DMS 273 treated with DMSO at 0.1 percent for 48 hours (cell line): ENCODE measurements at places on chromosomes 12 and 14.

DNA sequence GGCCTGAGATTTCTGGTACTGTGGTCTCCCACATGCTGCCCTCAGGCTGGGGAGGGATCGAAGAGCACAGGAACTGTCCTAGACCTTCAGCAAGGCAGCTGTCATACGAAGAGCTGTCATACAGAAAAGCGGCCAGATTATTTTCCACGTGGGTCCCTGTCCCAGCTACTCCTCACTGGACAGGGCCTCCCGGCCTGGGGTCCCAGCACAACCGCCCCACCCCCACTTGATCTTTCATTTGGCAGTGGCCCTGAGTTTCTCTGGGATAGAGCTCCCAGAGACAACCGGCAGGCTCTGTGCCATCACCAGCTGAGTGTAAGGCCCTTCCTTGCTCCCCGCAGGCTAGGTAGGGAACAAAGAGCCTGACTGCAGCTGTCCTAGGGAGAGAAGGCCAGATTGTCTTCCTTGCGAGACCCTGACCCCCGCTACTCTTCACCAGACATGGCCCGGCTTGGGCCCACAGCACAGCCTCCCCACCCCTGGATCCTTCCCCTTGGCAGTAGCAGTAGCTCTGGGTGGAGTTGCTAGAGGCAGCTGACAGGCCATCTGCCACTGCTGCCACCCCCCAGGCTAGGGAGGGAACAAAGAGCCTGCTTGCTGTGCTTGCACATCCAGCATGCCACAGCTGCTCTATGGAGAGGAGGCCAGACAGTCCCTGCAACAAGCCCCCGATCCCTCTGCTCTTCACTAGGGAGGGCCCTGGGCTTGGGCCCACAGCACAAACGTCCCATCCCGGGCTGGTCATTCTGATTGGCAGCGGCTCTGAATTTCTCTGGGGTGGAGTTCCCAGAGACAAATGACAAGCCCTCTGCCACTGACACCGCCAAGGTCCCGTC is 3.1 kb upstream of the OR4N2 start:
- peak; percentile 70 for DNase-seq

GRCh38 chr12:65279369-65280112 is 1.1 kb downstream of the MSRB3 start:
- no peak for DNase-seq

DNA sequence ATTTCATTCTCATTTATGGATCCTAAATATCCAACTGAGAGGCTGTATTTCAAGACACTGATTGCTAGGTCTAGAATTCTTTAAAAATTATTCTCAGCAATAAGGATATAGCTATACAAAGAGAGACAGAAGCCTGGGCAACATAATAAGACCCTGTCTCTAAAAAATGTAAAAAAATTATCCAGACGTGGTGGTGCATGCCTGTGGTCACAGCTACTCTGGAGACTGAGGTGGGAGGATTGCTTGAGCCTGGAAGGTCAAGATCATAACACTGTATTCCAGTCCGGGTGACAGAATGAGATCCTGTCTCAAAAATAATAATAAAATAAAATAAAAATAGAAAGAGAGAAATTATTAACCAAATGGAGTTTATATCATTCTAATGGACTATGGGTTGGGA is 20.6 kb upstream of the ARID2 start:
- DNase-seq: no peak

GRCh38 chr14:95147597-95147996 is 9.7 kb downstream of the DICER1 start:
- DNase-seq: no peak

DNA sequence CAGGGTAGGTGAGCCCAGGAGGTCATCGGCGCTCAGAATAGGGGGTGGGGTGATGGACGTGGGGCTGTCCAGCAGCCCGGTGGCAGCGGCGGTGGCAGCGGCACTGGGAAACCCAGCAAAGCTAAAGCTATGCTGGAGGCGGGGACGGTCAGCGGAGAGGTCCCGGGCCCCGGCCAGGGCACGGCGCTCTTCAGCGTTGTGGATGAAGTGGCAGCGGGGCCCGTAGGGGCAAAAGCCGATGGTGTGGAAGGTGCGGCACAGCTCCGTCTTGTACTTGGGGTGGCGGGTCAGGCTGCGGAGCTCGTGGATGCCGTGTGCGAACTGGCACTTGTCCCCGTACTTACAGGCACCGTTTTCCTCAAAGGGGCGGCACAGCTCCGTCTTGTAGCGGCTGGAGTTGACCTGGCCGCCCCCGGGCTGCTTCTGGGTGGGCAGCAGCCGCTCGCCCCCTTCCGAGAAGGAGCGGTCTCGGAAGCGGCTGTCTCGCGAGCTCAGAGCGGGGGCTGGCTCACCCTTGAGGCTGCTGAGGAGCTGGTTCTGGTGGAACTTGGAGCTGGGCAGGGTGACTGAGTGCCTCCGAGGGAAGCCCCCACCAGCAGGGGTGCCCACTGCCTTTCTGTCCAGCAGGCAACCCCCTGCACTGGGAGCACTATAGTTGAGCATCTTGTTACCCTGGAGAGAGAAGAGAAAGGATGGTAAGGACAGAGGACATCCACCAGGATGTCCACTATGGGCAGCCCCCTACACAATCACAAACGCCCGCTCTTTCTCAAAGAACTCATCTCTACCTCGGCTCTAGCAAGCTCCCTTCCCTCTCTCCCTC is 2.8 kb downstream of the ZFP36L1 start:
- no peak for DNase-seq

DNA sequence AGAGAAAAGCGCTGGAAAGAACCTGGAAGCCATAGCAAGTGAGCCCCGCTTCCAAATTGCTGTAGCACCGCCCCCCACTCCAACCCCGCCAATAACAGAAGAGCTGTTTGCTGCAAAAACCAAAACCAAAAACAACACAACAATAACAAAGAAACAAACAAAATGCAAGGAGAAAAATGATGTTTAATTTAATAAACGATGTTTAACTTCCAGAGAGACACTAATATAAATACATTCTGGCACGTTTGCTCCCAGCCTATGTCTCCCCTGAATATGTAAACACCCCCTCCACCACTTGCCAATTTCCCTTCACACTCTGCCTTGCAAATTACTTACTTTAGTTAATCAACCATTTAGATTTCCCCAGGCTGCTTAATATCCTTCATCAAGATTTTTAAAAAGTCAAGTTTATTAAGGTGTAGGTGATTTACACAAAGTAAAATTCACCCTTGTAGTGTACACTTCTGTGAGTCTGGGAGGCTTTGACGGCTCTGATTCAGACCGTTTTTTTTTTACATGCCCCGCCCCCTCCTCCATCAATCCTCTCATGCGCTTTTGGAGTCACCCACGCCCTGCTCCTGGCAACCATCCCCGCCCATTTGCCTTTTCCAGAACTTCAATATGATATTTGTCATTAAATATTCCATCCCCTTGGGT is 482 bp upstream of the IFI27L2 start:
- DNase-seq: peak; percentile 63

DNA sequence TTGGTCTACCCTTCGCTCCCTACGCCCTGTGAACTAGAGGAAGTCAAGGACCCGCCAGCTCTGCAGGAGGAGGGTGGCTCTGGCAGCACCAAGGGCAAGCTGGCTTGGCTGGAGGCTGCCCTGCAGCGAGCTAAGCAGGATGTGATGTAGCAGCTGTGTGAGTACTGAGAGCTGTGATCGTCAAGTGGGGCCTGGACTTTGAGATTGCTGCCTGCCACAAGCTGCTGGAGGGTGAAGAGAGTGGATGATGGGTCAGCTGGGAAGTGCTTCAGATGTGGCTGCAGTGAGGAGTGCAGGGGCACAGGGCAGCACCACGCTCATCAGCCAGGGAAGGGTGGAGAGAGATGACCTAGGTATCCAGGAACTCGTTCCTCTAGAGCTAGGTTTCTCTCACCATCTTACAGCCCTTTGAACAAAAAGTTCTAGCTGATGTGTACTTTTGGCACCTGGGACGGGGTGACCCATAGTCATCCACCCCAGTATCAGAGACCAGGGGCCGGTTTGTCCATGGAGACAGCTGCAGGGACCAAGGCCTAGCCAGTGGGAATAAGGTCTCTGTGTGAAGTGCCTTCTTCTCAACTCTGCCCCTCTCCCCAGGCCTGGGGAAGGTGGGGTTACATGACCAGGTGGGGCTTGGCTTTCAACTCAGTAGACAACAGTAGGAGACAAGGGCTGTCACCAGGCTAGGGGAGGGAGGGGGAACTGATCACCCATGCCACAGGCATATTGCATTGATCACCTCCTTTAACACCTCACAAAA is 3.2 kb downstream of the KRT86 start:
- no peak for DNase-seq

GRCh38 chr12:33248364-33248763 is 191.3 kb downstream of the SYT10 start:
- DNase-seq: no peak

GRCh38 chr12:64299628-64300027 is 77.5 kb upstream of the KICS2 start:
- no peak for DNase-seq

DNA sequence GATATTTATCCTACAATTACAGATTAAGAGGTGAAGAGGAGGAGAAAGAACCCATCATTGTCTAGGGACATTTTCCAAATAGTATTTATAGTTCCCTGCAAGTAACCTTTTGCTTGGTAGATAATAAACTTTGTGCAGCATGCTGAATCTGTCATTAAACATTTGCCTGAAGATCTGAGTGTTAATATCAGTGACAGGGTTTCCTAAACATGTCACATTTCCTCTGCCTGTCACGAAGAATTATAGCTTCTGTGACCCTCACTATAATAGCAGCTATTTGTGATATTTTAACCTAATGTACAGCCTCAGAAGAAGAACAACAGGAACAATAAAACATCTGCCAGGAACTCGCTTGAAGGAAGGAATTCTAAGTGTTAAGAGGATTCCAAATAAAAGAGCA is 350.3 kb downstream of the GXYLT1 start:
- DNase-seq: no peak

DNA sequence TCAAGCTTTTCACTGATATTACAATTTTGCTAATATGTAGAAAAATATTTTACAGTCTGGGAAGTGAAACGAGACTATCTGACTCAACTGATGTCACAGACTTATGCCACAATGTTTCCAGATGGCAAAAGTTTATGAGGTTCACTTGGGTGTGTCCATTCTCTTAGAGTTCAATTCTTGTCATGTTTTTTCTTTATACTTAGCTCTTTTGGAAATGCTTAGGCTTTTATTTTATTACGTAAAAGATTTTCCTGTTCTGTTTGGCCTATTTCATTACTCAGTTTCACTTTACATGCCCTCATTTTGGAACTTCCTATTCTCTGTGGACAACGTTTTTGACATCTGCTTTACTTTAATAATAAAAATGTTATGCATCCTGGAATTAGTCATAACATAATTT is 2.1 kb upstream of the PDZRN4 start:
- DNase-seq: no peak

- no peak for DNase-seq
These were observed 11.8 kb upstream of the EDDM3A start for GRCh38 chr14:20733684-20734429.

- DNase-seq: no peak
These were observed 91.5 kb upstream of the ZFP36L1 start for GRCh38 chr14:68884031-68885030.

DNA sequence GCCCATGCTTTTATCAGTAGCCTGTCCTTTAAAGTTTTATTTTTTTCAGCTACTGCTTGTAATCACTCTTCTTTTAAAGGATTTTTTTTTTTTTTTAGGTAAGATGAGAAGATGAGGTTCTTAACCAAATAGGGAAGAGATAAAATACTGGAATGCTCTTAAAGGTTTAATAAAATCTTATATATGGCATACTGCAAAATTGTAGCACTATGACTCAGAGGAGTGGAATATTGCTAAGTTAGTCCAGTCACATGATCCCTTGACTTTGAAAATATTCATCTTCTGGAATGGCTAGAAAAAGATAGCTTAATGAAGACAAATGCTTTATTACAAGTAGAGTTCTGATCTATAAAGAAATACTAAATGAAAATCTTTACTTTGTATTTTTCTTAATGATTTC is 116.6 kb downstream of the NAV3 start:
- no peak for DNase-seq

- no peak for DNase-seq
These were observed 17.4 kb upstream of the LYZ start for GRCh38 chr12:69330475-69331473.

GRCh38 chr12:3197131-3197818 is 120.1 kb downstream of the TSPAN9 start:
- DNase-seq: no peak

GRCh38 chr12:6507102-6507998 is 13.4 kb downstream of the NCAPD2 start:
- no peak for DNase-seq

GRCh38 chr12:89789862-89790261 is 81.2 kb upstream of the ATP2B1 start:
- DNase-seq: no peak

- no peak for DNase-seq
These were observed 314.3 kb downstream of the TRHDE start for GRCh38 chr12:72586456-72586855.

GRCh38 chr12:127282786-127283565 is 984.0 kb upstream of the TMEM132C start:
- no peak for DNase-seq

DNA sequence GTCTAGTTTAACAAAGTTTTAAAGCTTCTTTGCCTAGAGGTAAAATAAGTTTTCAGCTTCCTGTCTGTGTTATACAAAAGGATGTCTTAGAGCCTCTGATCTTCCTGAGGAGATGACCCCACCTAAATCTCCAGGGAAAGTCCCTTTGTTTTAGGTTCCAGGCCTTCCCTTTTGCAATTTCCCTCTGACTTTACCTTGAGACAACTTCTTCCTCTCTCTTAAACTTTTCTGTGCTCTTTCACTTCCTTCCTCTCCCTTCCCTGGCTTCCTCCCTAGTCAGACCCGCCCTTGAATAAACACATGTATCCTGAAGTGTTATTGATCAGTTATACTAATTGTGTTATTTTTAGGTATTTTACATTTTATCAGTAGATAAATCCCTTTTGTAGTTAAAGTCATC is 134.8 kb downstream of the DYRK2 start:
- no peak for DNase-seq

DNA sequence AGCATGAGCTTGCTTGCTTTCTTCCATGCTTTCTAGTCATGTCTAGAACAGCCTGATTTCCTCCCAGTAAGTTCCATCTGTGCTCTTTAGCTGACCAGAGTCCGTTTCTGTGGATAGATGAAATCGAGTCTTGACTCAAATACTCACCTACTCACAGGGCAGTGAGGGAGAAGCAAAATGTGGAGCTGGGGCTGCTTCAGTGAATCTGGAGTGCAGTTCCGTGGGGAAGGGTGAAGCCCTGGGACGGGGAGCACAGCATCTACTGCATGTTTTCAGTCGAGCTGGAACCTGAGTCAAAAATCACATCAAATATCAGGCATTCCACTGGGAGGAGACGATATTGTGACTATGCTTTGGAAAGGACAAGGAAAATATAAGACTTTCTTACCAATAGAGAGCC is 70.3 kb upstream of the PRMT8 start:
- DNase-seq: no peak

GRCh38 chr14:66974397-66975025 is 214.7 kb upstream of the GARIN2 start:
- no peak for DNase-seq

GRCh38 chr14:68247676-68248268 is 428.2 kb downstream of the RAD51B start:
- no peak for DNase-seq
